ENCODE measurements at places on chromosomes 7 and 10.

DNA sequence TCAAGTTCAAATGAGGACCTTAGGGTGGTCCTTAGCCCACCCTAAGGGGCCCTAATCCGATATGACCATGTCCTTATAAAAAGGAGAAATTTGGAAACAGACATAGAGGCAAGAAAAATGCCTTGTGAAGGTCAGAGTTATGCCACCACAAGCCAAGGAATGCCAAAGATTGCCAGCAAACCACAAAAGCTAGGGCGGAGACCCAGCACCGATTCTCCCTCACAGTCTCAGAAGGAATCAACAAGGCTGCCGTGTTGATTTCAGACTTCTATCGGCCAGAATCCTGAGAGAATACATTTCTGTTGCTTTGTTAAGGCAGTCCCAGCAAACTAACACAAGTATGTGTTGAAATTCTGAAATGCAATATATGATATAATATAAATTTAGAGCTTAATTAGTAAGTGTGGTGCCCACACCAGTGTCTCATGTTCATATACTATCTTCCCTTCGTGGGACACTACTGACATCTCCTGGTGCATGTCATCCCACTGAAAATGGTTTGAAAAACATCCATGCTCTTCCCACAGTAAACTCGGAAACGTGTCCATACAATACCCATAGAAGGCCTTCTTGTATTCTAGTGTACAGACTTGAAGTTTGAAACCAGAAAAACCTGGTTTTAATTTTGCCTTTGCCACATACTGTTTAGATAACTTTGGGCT, 349.0 kb downstream of the TNS3 start:
- DNase-seq, result no peak

- no peak for DNase-seq
Observed at GRCh38 chr10:102597131-102597991, 46.9 kb upstream of the TRIM8 start.

- DNase-seq, result no peak
Observed at GRCh38 chr7:119916501-119916900, 356.5 kb upstream of the KCND2 start.

GRCh38 chr10:4721999-4722753, 103.8 kb upstream of the AKR1E2 start:
- DNase-seq, result no peak

DNA sequence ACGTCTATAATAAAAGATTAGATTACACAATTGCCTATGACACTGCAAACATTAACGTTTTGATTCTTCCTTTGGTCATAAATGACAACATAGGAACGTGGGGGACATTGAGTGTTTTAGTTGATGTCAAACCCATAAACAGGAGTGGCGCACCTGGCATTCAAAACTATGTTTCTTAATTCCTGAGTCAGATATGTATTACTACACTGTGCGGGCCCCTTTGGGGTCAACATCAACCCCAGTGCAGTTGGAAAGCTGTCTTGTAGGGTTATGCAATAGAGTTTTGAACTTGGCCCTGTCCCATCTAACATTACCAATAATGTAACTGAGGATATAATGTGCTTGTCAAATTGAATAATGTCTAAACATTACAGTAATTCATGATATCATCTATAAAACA, 156.5 kb downstream of the CSTF2T start:
- no peak for DNase-seq

DNA sequence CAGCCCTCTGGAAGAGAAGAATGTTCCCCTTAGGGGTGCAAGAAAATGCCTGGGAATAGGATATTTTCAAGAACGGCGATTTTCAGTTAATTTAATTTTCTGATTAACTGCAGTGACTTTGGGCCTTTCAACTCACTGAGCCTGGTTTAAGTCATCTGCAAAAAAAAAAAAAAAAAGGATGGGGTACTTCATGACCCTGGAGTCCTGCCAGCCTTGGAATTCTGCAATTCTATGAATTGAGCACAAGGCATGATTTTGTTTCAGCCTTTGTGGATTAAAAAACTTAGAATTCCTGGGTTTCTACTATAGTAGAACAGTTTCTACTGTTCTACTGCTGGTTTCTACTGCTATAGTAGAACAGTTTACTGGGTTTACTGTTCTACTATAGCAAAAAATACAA, 58.3 kb upstream of the CALD1 start:
- DNase-seq, result no peak

- no peak for DNase-seq
Observed at GRCh38 chr10:17161775-17162174, 32.2 kb upstream of the CUBN start.

GRCh38 chr7:133117452-133117851, 35.6 kb upstream of the CHCHD3 start:
- no peak for DNase-seq

DNA sequence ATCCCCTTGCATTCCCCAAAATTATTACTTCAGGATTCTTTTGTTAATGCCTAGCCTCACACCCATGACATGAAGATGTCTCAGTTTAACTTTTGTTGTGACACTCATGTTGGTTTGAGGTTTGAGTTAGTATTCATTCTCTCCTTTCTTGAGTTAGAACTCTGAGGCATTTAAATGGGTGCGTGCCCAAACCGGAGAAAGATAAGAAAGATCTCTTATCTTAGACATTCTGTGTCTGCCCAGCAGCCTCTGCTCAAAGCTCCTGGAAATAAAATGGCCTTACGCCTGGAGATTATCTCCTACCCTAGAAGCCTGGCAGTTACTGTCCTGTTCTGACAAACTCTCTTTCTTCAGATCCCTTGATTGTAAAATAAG, 26.3 kb downstream of the WBP1L start:
- DNase-seq, result no peak

- no peak for DNase-seq
Observed at GRCh38 chr10:62348029-62348428, 26.1 kb upstream of the ZNF365 start.

GRCh38 chr7:132328760-132329159, 247.5 kb downstream of the PLXNA4 start:
- no peak for DNase-seq

DNA sequence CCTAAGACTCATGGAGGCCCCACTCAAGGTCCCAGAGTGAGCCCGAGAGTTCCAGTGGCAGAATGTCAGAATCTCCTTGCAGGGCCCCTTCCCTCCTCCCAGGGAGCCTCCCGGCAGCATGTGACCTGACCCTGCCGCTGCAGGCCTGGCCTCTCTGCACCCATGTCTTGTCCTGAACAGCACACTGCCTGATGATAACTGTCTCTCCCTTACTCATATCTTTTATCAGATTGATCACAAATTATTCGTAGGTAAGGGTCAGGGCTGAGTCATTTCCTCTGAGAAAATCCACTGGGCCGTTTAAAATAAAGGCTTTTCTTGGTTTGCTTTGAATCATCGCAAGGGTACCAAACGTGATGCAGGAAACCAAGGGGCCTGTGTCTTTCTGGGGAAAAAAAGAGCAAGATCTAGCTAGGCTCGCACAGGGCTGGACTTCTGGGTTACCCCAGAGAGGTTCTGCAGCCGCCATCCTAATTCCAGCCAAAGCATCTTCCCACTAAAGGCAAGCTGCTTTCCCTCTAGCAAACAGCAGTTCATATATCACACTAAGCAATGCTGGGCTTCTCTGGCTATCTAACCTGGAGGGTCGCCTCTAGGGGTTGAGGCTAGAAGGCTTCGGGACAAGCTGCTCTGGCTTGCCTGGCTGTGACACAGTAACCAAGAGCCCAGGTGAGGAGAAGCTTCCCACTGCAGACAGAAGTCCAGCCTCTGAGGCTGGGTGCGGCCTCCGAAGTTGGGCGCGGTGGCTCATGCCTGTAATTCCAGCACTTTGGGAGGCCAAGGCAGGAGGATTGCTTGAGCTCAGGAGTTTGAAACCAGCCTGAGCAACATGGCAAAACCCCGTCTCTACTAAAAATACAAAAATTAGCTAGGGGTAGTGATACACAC, 104.9 kb downstream of the SPDYE5 start:
- DNase-seq, result no peak

DNA sequence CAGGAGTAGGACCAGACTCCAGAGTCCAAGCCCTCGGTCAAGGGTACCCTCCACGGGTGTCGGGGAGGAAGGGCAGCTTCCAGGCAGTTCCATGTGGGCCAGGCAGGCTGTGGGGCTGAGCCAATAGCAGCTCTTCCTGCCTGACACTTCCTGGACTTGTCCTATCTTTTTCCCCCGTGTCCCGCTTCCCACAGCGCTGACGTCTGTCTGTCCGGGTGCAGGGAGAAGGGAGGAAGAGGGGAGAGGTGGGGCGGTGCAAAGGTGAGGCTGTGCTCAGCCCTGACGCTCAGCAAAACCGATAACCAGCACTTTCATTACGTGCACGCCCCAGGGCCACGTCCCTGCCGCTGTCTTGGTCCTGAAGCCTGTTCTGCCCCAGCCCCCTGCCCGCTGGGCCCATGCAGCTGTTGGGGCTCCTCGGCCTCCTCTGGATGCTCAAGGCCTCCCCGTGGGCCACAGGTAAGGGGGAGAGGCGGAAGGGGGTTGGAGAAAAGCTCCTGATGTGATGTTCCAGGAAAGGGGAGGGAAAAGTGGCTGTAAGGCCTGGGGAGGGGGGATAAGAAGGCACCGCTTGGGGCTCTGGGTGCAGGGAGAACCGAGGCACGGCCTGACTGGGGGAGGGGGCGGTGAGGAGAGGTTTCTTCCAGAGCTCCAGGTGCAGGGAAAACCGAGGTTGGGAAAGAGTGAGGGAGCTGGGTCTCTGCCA, at the start of gene MUC3A:
Gene MUC3A (plus strand): TSS at position 308 of the 706 bp plus-strand sequence. CDS start 91 bp downstream, at position 399.
- no peak for DNase-seq

DNA sequence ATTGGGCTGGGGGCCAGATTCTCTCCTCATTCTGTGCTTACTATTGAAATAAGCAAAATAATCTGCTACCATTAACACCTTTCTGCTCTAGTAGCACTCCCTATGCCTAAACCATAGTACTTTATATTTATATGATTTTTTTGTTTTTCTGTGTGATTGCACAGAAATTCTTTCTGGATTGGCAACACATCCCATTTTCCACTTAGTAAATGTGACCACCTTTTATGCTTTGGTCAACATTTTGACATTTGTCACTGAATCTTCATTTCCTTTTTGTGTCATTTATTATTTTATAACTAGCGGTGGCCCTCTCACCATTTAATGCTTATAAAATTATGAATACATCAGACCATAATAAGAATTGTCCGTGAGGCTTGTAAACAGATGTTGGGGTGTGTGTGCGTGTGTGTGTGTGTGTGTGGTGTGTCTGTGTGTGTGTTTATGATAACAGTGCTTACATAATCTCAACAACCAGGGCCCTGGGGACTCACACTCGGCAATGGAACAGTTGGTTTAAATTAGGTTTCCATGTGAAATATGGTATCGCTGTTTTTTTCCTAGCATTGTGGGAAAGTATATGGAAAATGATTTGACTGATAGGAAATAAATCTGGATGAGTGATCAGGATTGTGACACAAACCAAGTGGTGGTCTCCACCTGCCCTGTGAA, 138.9 kb downstream of the NOC3L start:
- DNase-seq, result no peak

- DNase-seq, result no peak
Observed at GRCh38 chr7:84454174-84454959, 259.8 kb upstream of the SEMA3A start.

DNA sequence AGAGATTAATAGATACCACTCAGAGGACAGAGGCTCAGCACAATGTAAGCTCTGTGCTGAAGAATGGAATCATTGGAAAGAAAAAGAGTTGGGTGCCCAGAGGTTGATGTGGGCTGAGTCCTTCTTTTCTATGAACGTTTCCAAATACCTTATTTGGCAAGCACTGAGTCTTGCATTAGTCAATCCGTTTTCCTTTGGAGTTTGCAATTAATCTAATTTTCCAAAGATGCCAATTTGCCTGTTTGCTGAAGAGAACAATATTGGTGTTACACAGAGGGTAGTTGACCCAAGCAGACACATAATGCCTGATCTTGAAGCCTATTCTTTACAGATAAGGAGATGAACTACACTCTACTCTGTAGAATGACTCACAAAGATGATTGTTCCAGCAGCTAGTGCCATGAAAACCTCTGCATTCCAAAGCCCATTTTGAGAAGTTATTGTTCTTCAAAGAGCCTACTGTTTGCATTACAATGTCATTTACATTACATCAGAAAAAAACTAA, 55.4 kb upstream of the MET start:
- no peak for DNase-seq

GRCh38 chr10:57905861-57906260, 361.8 kb downstream of the IPMK start:
- DNase-seq, result no peak

GRCh38 chr7:131537571-131537978, 18.9 kb downstream of the PODXL start:
- no peak for DNase-seq

DNA sequence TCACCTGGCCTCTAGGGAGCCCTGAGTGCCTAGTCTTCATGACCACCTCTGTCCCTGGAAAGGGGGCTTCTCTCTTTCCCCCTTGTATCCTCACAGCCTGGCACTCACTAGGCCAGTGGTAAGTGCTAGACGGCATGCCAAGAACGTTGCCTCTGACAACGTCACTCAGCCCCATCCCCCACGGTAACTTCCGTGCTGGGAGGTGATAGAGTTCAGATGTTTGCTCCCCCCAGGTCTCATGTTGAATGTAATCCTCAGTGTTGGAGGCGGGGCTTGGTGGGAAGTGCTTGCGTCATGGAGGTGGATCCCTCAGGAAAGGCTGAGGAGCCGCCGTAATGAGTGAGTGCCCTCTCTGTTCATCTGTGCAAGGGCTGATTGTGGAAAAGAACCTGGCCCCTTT, 343.3 kb upstream of the MKI67 start:
- no peak for DNase-seq

DNA sequence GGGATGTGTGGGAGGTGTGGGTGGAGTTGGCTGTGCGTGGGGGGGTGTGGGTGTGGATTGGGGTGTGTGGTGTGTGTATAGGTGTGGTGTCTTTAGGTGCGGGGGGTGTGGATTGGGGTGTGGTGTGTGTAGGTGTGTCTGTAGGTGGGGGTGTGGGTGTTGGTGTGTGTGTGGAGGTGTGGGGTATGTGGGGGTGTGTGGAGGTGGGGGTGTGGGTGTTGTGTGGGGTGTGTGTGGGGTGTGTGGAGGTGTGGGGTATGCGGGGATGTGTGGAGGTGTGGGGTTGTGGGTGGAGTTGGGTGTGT, 33.9 kb downstream of the SPDYE17 start:
- no peak for DNase-seq

DNA sequence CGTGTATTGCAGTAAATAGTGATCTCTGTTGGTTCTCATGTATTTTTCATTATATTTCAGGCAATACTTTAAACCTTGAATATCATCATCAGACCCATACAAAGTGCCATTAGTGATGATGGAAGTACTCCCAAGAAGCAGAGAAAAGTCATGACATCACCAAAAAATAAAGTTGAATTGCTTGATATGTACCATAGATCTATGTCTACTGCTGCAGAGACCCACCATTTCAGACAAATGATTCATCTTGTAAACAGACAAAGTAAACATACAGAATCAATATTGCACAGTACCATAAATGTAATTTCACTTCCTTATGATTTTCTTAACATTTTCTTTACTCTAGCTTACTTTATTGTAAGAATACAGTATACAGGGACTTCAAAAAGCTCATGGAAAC, 347.8 kb downstream of the IPMK start:
- DNase-seq, result no peak

DNA sequence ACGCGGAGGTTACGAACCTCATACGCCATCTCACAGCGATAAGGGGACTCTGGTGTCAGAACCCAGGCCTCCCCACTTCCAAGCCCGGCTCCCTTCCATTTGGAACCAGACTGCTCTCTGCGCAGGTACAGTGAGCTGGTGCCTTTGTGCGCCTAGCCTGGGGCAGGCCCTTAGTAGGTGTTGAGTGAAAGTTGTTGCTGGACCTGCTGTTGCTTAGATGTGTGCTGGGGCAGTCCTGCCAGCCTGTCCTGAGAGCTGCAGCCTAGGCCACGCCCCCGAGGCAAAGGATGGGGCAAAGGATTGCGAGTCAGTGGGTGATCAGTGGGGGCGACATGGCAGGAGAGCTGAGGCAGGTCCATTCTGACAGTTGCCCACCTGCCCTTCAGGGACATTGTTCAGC, 72.5 kb upstream of the BTBD16 start:
- no peak for DNase-seq

- DNase-seq, result no peak
Observed at GRCh38 chr7:131338173-131338572, 10.5 kb downstream of the MKLN1 start.
